Activated T-helper 1 cell treated with anti-CD3 and anti-CD28 coated beads, Interleukin-2, amount 50 U/mL, for 16 hours (primary cell): ENCODE measurements at places on chromosomes 7 and 10.

DNA sequence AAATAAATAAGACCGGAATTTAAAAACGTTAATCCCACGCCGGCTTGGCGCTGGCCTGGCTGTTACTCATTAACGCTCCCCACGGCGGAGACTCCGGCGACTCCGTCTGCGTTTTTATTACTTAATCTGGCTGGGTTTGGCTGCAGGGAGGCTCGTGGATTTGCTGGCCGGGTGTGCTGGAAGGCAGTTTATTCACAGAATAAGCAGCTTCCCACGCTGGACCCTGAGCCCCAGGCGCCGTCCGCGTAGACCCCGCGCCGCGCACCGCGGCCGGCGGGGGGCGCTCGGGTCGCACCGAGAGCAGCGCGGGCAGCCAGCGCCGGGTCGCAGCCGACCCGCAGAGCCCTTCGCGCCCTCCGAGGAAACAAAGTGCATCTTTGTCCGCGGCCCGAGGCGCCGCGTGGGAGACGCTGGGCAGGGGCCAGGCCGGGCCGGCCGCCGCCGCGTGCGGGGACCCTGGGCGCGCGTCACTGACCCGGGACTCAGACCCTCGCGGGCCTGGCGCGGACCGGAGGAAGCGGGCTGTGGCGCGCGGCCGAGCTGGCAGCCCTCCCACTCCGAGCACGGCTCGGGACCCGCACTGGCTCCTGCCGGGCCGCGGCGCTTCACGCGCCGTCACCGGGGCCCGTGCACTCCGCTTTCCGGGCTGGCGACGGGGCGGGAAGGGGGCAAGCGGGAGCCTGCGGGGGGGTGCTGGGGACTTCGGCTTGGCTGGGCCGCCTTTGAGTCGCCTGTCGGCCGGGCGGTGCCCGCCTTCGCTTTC is 587 bp upstream of the GRK5 start:
- DNase-seq, result peak; percentile 28

DNA sequence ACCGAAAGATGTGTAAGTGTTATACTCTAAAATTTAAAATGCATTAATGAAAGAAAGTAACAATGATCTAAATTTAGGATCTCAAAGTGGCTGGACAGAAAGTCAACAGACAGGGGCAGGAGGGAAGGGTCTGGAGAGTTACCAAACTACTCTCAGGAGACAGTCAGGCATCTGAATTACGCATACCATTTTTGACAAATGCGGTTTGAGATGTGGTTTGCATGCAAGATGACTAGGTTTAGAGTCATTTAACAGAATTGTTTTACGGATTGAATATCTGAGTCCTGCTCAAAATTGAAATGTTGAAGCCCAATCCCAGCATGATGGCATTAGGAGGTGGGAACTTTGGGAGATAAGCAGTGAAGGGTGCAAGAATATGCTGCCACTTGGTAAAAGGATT is 314.1 kb downstream of the WDR11 start:
- DNase-seq, result no peak

- no peak for DNase-seq
These were observed 8.9 kb downstream of the FBXL13 start for GRCh38 chr7:103065667-103066066.

DNA sequence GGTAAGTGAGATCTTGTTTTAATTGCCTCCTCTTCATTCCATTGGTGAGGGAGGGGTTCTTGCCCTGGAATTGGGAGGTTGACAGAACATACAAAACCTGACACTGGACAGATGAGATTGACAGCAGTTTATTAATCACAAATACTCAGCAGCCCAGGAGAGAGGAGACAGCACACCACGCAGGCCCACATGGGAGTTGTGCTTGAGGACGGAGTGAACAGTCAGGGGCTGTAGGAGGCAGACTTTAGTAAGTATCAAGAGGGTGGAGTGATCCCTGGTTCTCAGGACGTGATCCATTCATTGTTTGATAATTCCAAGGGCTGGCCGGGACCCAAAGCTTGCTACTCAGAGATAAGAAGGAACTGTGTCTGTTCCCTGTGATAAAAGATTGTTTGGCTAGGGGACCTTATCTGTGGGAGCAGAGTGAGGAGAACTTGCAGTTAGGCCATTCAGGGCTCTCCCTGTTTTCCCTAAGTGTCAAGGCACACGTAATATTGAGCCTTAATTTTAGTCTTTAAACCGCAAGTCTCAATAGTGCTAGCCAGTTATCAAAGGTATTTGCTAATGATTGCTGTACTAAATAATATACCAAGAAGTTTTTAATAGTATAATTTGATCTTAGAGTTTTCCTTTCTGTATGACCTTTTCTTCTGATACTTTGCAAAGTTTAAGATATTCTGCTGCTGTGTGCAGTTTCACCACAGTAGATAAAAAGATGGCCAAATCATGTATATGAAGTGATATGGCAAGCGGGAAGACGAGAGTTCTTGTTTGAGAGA is 14.5 kb downstream of the CAPZA2 start:
- no peak for DNase-seq

GRCh38 chr10:68235581-68235980 is 3.7 kb upstream of the ATOH7 start:
- no peak for DNase-seq

GRCh38 chr7:78473021-78473420 is 674.4 kb downstream of the PHTF2 start:
- DNase-seq, result no peak

GRCh38 chr7:138289082-138289481 is 171.0 kb upstream of the TRIM24 start:
- DNase-seq, result no peak

GRCh38 chr7:37592366-37592765 is 91.2 kb upstream of the GPR141 start:
- DNase-seq, result no peak

DNA sequence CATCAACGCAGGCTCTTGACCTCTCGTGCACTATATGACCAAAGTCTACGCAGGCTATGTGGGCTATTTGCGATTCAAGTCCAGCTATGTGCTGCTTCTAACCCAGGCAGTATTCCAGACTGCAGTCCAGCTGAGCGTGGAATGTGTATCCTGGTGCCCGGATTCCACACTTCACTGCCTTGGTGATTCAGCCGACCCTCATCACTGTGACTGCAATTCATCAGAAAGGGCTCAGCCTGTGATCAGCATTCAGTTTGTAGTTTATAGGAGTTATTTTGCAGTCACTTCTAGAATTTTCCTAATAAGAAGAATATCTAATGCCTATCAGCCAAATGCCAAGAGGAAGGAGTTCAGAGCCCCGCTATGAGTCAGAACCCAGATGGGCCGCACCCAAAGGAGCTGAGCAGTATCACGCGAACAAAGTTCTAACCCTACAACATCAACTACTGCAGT is 119.8 kb upstream of the LANCL2 start:
- no peak for DNase-seq

DNA sequence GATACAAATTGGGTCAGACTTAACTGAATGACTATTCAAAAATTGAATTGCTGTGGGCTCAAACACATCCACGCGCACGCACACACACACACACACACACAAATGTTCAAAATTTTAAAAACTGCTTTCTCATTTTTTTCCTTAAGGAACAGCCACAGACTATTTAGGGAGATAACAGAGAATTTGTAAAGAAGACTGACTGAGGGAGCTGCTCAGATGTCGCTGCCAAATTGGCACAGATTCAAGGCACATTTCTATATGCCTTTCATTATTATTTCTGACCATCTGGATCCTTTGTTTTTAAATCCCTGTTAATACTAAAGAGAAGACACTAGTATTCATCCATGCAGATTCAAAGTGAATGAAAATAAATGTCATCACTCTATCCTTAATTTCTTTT is 154.8 kb downstream of the DGKB start:
- no peak for DNase-seq

DNA sequence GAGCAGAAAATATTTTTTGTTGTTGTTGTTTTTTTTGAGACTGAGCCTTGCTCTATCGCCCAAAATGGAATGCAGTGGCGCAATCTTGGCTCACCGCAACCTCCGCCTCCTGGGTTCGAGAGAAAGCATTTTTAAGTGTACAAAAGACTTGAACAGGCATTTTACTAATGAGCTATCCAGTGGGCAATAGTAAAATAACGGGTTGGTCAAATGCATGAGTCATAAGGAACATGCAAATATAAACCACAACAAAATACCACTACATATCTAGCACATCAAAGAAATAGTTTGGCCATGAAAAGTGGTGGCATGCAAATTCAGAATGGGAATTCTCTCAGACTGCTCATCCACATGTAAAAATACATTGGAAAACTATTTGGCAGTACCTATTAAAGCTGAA is 71.7 kb upstream of the TMEM106B start:
- no peak for DNase-seq

DNA sequence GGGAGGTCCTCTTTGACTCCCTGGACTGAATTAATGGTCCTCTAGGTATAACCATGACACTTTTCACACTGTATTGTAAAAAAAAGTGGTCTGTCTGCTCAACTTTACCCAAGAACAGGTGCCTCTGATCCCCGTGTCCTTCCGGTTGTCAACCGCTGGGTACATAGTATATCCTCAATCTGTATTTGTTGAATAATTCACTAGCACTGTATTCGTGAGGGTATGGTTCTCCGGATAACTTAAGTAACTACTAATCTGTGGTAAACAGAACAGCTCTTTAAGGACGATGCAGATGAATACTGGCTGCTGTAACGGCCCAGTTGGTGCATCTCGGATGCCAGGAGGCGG is 472 bp upstream of the ADAM22 start:
- no peak for DNase-seq

GRCh38 chr10:62084451-62084850 is 183.0 kb downstream of the ARID5B start:
- no peak for DNase-seq

DNA sequence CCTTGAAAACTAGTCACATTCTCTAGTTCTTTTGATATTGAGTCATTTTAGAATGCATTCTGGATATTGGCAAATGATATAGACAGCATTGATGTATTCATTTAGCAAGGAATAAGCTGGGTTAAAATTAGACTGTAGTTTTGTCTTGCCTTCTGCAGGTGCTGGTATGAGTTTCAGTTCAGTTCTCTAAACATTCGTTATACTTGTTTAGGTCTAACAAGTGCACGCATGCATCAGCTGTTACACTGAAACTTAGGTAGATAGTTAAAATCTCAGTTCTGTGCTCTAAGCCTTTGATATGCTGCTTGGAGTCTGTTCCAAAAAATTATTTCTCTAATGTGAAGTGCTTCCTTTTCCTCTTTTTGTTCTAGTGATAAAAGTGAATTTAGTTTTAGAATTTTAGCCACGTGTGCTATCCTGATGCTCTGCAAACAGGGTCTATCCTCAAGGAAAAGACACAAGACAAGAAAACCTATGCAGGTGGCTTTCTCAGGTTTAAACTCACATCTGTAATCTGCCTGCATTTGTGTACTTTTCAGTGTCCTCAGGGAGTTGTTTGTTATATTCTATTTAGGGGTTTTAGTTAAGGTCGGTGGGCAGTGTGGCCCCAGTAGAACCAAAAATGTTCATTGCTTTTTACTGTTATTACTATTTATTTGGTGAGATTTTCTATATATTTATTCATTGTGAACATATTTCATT is 409.0 kb downstream of the CDC14C start:
- no peak for DNase-seq

GRCh38 chr10:124472071-124472470 is 10.4 kb downstream of the LHPP start:
- no peak for DNase-seq

- DNase-seq, result no peak
These were observed 2.8 kb downstream of the SHH start for GRCh38 chr7:155809332-155809946.

- DNase-seq, result no peak
These were observed 228.0 kb downstream of the PRKG1 start for GRCh38 chr10:51302316-51302715.

DNA sequence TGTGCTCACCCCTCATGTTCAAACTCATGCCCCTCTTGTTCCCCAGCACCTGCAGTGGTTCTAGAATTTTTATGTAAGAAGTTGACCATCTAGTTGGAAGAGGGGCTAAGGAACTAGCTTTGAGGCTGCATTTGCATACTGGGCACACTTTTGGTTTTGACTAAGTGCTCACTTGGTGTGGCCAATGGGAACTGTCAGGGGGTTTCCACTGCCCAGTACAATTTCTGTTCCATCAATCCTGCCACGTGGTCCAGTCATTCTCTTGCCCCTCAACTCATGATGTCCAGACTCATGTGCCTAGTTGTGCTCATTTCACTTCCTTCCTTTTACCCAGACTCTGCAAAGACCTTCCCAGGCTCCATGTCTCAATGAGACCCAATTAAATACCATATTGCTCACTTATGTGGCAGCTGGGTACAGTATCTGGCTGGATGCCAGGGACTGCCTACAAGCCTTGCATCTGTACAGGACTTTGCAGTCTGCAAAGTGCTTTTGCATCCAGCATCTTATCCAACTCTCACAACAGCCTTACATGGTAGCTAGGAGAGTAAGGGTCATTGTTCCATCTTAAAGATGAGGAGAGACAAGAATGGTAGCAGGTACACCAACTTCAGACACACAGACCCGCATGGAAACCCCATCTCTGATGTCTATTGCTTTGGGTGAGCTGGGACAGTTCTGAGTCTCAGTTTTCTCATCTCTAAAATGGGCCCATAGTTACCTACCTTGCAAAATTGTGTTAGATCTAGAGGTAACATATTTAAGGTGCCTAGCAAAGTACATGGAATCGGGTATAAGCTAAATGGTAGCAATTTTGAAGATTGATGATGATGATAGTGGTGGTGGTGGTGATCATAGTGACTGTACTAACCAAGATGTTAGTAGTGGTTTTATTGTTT is 30.1 kb upstream of the KCNMA1 start:
- no peak for DNase-seq

- no peak for DNase-seq
These were observed 83.4 kb upstream of the FAM3C start for GRCh38 chr7:121479466-121479865.

DNA sequence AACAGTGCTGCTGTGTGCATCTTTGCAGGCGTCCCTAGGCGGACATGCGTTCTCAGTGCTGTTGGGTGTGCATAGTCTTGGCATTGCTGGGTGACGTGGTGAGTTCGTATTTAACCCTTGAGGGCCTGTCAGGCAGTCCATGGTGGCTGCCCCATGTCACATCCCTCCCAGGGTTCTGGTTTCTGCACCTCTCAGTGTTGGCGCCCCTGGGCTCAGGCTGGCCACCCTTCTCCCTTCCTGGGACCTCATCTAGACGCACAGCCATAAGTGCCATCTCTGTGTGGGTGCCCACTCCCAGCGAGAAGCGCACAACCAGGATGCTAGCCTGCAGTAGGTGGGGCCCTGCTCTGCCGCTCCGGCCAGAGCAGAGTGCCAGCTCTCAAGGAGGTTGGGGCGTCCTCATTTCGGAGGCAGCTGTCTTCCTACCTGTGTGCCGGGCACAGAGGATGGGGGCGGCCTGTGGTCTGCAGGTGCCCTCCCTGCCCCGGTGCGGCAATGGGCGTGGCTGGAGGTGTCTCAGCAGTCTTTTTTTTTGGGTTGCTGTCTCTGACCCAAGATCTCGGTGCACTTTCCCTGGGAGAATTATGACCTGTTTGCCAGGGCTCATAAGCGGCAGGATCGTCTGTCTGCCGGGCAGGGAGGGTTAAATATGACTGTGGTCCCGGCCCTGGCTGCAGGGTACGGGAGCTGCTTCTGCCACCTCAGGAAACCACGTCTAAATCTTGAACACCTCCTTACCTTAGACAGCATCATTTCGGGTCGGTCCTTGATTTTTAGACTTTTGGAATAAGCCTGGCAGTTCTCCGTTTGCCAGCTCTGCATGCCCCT is 6.5 kb downstream of the INPP5A start:
- no peak for DNase-seq
